ENCODE measurements at places on chromosomes 12 and 14. TPM values are rescaled to one million over a fixed set of nuclear protein-coding genes. Genes with fewer than 3 reads are reported as not detected.
A peak's percentile ranks its signal among the peaks of the same experiment; 100 is the strongest.

TMEM233 gene
- not detected for total RNA-seq

NOS1 gene
- total RNA-seq, result 0.22 TPM

RIMBP2 gene
- total RNA-seq, result not detected

FAIM2 gene
- total RNA-seq, result not detected

ALKBH1 gene
- total RNA-seq, result 14.4 TPM

PROX2 gene
- total RNA-seq, result not detected

CCDC198 gene
- total RNA-seq, result not detected

RPS6KA5 gene
- total RNA-seq, result 24.2 TPM

FOXG1 gene
- not detected for total RNA-seq

KLRK1 gene
- total RNA-seq, result 2.3 TPM

LRP1-AS gene
- not detected for total RNA-seq

IL31 gene
- total RNA-seq, result not detected

PLEKHA5 gene
- 18.9 TPM for total RNA-seq

GRCh38 chr12:3532931-3533702 lies 42.1 kb downstream of the PRMT8 start:
- no peak for DNase-seq

DNA sequence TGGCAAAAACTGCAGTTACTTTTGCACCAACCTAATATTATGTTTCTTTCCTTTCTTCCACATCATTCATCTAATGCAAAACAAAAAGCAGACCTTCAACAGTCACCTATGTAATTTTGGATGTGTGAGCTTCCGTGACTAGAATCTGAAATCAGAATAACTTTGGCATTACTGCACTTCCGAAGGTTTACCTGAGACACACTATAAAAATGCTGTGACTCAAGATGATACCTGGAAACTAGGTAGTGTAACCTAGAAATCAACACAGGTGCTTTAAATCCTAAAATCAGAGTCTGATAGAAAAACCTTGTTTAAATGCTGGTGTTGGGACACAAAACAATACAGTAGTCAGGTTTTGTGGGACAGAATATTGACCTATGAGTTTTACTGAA lies 2.2 kb downstream of the BTBD7 start:
- DNase-seq, result no peak

DNA sequence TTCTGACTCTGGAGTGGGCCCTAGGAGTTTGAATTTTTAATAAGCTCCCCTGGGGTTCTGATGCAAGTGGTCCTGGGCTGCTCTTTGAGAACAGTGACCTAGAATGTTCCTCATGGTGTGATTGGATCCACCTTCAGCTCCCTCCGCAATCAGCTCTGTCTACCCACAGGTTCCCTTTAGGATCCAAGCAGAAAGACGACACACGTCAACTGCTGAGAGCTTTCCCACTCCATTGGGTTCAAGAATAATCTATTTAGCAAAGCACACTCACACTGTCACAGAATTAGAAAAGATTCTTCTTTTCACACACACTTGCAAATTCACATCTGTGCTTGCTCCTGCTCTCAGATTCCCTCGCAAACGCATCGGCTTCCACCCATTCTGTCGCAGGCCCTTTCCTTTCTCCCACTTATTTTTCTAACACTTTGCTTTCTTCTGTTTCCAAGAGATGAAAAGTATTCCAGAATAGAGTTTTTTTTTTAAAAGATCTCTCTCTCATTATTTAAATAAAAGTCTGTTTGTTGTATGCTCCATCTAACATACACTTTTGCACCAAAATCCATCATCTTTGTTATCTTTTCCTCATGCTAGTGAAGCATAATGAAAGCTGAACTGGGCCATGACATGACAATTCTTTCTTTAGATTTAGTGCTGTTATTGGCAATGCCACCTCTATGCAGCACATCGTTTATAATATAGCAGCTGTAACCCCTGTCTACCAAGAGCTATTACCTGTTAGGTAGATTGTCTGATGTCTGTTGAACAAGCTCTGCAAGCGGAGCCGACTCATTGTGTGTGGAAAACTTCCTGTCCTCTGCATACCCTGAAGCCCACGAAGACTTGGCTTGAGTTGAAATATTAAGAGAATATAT lies 73.1 kb downstream of the CACNA1C start:
- DNase-seq, result no peak

DNA sequence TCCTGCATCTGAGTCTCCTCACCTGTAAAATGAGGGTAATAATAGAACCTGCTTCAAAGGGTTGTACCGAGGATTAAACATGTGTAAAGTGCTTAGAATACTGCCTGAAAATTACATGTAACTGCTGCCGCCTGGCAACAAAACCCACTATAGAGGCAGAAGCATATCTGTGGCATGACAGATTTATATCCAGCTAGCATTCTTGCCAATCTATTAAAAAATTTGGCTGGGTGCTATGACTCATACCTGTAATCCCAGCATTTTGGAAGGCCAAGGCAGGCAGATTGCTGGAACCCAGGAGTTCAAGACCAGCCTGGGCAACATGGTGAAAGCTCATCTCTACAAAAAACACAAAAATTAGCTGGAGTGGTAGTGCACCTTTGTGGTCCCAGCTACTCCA lies 16.4 kb upstream of the KSR2 start:
- peak; percentile 40 for DNase-seq

DNA sequence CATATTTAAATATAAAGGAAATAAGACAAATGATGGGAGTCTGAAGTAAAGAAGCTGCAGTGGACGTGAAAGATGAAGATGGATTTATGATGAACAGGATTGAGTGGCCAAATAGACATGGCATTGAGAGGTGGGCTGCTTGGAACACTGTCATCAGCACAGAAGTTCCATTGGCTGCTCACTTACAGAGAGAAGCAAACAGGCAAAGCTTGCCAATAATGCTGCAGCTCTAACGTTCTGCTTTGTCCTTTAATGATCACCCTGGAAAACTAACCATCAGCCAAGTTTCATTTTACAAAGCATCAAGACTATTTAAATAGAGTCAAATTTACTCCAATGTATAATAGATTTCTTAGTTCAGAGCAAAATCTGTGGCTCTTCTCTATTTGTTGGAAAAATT lies 721.4 kb downstream of the TMTC2 start:
- DNase-seq, result no peak

GRCh38 chr12:124625867-124626675 lies 58.7 kb upstream of the NCOR2 start:
- DNase-seq, result no peak

DNA sequence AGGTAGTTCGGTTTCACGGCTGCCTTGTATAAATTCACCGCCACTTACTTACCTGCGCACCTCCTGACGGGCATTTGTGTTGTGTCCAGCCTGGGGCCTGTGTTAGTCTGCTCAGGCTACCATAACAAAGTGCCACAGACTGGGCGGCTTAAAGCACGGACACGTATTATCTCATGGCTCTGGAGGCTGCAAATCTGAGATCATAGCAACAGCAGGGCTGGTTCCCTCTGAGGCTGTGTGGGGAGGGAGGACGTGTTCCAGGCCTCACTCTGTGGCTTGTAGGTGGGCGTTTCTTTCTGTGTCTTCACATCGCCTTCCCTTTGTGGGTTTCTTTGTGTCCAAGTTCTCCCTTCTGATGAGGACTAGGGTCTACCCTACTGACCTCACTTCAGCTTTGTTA lies 93.5 kb upstream of the FZD10 start:
- no peak for DNase-seq

GRCh38 chr14:102968306-102968705 lies 45.8 kb downstream of the AMN start:
- no peak for DNase-seq

DNA sequence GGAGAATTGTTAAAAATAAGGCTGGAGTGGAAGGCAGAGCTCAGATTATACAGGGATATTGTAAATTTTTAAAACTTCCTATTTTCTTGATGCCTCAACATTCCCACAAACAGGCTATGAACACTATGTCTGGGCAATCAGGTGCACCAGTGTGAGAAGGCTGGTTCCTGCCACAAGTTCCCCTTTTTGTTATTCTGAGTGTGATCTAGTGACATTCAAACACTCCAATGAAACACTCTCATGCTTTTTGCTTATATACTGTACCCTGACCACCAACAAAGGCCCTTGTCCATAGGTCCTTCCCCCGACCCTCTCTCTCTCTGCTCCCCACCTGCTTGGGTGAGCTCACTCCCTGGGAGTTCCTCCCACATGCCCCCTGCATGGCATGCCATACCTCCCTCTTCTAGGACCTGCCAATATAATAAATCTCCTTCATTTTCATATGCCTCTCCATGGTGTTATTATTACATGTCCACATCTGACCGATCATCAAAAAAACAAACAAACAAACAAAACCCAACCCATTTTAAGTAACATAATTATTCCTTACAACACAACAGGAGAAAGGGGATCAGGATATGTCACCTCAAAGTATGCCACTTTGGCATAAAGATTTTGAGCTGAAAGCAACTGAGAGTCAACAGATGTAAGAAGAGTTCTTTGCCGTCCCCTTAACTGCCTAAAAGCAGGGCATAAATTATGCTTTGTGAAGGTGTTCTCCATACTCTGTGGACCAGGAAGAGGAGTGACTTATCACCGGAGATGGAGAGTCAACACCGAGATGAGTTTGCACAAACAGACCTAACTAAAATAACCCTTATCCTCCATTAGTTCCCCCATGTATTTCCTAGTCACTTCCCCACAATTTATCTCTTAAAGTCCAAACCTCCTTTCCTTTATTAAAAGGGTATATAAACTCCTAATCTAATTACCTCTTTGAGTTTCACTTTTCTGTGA lies 42.5 kb upstream of the CATSPERB start:
- DNase-seq, result no peak

DNA sequence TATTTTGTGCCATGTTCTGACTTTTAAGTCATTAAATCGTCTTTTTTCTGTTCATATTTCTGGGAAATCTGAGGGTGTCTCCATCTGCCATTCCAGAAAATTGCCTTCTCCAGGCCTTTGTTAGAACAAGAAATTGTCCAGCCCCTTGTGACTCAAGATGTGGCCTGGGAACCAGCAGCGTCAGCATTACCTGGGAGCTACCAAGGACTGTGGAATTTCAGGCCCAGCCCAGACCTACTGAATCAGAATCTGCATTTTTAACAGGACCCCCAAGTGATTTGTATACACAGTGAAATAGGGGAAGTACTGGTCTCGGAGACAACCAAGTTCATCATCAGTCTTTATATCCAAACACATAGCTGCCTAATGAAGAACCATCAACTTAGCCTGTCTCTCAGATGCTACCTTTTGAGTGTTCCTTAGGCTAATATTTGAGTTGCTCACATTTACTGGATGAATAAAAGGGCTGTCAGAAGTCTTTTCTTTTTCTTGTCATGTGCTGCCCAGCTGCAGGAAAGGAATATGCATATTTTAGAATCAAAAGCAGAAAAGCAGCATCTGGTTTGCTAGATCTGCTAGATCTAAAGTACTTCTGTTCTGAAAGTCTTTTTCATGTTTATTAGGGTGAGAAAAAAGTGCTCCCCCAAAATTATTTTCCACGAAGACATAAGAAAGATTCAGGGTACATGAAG lies 21.2 kb downstream of the GPHB5 start:
- DNase-seq, result no peak

DNA sequence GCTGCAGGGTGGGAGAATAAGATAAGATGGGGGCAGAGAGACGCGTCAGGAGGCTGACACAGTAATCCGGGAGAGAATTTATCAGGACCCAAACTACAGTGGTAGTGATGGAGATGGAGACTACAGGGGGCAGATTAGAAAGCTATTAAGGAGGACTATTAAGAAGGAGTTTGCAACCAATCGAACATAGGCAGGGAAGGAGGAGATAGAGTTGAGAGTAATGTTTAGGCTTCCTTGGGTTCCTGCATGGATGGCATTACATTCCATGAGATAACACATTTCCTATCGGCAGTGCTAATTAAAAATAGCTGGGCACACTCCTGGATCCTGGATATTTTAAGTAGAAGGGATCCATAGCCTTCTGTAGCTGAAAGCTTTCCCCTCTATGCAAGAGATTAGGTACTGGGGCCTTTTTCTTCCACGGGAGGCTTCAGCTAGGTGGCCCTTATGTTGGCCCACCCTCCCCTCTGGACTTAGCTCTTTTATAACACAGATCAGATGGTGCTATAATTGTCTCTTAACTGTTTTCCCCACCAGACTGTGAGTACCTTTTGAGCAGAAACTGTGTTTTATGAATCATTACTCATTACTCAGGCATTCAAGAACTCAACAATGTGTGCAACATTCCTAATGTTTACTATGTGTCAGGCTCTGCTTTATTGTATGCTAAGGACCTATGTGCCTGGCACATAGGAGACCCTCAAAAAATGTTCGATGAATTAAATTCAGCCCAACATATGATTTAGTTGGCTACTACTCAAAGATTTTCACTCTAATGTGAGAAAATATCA lies 113.0 kb downstream of the RMST start:
- DNase-seq, result no peak

GRCh38 chr12:107329569-107330324 lies 236.4 kb upstream of the CRY1 start:
- no peak for DNase-seq

GRCh38 chr12:49037111-49037946 lies 18.8 kb upstream of the PRKAG1 start:
- DNase-seq, result no peak

- no peak for DNase-seq
Measured at GRCh38 chr12:116302166-116303058, 24.9 kb upstream of the MED13L start.

DNA sequence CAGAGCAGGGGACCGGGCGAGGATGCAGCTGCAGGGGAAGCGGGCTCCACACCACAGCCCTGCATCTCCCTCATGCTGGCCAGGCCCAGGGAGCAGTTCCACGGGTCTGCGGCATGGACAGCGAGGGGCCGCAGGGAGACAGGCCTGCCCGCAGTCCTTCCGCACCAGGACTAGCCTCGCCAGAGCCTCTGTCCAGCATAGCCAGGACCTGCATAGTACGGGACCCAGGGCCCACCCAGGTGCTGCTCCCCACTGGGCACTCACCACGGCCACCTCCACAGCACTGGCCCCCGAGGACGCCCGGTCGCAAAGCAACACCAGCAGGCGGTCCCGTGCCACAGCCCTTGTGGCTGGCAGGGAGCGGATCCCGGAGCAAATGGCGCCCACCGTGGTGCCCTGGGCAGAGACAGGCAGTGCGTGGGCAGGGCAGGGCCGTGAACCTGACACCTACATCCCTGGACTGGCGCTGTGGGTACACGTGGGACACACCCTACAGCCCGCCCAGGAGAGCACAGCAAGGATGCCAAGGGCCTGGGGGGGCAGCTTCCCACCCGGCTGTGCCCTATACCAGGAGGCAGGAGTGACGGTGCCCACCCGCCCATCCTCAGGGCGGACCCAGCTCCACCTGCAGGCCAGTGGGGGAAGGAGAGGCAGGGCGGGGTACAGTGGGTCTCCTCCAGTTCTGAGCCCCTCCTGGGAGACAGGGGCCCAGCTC lies 23.8 kb downstream of the JAG2 start:
- no peak for DNase-seq

GRCh38 chr14:47012533-47013280 lies 361.1 kb upstream of the RPL10L start:
- no peak for DNase-seq
